ENCODE measurements at places on chromosomes 16 and 17.

- DNase-seq, result no peak
Measured at GRCh38 chr17:7818026-7818425, 16.0 kb upstream of the KDM6B start.

- DNase-seq, result no peak
Measured at GRCh38 chr17:63181856-63182255, 215.8 kb downstream of the TANC2 start.

- DNase-seq, result no peak
Measured at GRCh38 chr16:25812215-25812614, 120.5 kb downstream of the HS3ST4 start.

DNA sequence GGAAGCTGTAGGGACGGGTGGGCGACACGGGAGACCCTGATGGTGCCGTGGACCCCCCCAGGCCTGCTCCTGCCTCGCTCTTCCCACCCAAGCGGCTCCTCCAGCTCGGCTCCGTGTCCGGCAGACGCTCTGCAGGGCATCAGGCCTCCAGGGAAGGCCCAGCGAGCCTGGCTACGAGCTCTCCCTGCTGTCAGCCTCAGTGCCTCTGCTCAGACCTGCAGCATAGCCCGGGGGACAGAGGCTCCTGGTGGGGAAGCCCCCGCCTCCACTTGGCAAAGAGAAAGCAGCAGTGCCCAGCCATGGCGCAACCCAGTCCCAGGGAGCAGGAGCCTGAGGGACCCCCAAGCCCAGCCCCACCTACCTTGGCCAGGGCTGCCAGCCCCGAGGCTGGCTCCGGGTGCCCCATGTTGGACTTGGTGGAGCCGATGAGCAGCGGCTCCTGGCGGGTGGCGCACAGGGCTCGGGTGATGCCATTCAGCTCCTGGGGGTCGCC, 5.9 kb downstream of the FASN start:
- DNase-seq, result peak; percentile 19

- peak; percentile 40 for DNase-seq
Measured at GRCh38 chr16:46830417-46830901, 521 bp downstream of the C16orf87 start.
